ENCODE measurements at places on chromosomes 1 and 21.

DNA sequence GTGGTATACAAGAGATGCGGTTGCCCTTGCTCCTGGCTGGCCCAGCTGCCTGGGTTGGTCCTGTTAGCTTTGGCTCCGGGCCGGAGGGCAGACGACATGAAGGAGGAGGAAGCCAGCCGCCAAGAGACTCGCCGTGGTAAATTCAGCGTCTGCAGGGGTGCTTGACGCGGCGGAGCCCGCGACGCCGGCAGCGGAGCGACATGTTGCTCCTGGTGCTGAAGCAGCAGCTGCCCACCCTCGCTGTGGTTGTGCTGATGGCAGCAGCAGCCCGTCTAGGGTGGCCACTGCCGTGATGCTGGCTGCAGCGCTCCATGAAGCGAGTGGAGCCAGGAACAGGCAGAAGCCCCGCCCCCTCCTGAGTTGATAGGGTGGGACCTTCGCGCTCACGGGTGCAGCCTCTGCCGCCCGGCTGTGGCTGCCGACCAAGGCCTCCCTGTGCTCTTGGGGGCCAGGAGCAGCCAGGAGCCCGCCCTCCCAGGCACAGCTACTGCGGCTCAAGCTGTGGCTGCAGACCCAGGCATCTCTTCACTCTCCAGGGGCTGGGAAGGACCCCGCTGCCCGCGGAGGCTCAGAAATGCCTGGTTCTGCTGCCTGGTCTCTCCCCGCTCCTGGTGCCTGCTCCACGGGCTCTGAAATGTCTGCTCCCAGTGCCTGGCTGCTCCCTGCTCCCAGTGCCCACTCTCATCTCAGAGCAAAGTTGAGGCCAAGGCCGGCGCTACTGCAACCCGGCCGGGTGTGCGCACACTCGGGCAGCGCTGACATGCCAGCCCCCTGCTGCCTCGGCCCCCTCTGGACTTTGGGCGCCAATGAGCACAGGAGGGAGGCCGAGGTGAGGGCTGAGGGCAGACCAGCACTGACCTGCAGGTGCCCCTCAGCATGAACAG is 4.4 kb upstream of the ZNF692 start:
- H3K27me3 ChIP-seq: no peaks in the 10 kb centered on the region
- no peaks in the 10 kb centered on the region for H3K36me3 ChIP-seq
- H3K4me1 ChIP-seq: peaks cover 19% of the 10 kb centered on the region

- no peak overlapping the region for H3K4me3 ChIP-seq
- no peak overlapping the region for H3K27ac ChIP-seq
- H3K4me1 ChIP-seq: no peaks in the 10 kb centered on the region
- no peak for DNase-seq
- no peaks in the 10 kb centered on the region for H3K36me3 ChIP-seq
Observed at GRCh38 chr1:47763591-47764171, 233.5 kb downstream of the TRABD2B start.

- no peak for DNase-seq
- no peak overlapping the region for H3K4me3 ChIP-seq
- no peaks in the 10 kb centered on the region for H3K36me3 ChIP-seq
- no peaks in the 10 kb centered on the region for H3K27me3 ChIP-seq
Observed at GRCh38 chr1:18332576-18332975, 148.2 kb upstream of the KLHDC7A start.

- H3K36me3 ChIP-seq: no peaks in the 10 kb centered on the region
- no peak overlapping the region for H3K27ac ChIP-seq
- no peaks in the 10 kb centered on the region for H3K27me3 ChIP-seq
- no peak overlapping the region for H3K4me3 ChIP-seq
- no peak for DNase-seq
- H3K4me1 ChIP-seq: no peaks in the 10 kb centered on the region
Observed at GRCh38 chr1:30194046-30194619, 529.3 kb downstream of the MATN1 start.

GRCh38 chr1:58981392-58981791 is 197.5 kb upstream of the JUN start:
- no peak for DNase-seq
- H3K4me1 ChIP-seq: peaks cover 13% of the 10 kb centered on the region
- no peak overlapping the region for H3K4me3 ChIP-seq

DNA sequence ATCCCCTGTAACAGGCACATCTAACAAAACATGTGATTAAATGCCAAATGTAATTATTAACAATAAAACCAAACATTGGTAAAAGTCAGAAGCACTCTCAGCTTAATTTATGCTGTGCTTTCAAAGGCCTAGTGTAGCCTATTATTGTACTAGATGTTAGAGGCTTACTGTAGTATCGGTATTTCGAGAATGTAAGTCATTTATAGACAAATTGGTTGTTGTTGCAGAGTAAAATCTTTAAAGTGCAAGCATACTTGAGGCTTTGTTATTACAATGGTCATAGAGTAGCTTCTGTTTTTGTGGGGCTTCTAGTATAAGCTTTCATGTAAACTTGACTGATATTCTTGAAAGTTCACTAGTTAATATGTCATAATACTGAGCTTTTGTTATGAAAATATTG is 965.8 kb downstream of the PLA2G4A start:
- DNase-seq: no peak
- H3K4me3 ChIP-seq: no peak overlapping the region
- H3K27me3 ChIP-seq: no peaks in the 10 kb centered on the region
- H3K4me1 ChIP-seq: no peaks in the 10 kb centered on the region
- no peak overlapping the region for H3K27ac ChIP-seq
- H3K36me3 ChIP-seq: no peaks in the 10 kb centered on the region

- no peaks in the 10 kb centered on the region for H3K27me3 ChIP-seq
- no peak for DNase-seq
- peaks cover 11% of the 10 kb centered on the region for H3K4me1 ChIP-seq
- H3K36me3 ChIP-seq: no peaks in the 10 kb centered on the region
- no peak overlapping the region for H3K4me3 ChIP-seq
- peak overlapping the region; percentile 65 for H3K27ac ChIP-seq
Observed at GRCh38 chr1:218462587-218462986, 117.5 kb downstream of the TGFB2 start.

DNA sequence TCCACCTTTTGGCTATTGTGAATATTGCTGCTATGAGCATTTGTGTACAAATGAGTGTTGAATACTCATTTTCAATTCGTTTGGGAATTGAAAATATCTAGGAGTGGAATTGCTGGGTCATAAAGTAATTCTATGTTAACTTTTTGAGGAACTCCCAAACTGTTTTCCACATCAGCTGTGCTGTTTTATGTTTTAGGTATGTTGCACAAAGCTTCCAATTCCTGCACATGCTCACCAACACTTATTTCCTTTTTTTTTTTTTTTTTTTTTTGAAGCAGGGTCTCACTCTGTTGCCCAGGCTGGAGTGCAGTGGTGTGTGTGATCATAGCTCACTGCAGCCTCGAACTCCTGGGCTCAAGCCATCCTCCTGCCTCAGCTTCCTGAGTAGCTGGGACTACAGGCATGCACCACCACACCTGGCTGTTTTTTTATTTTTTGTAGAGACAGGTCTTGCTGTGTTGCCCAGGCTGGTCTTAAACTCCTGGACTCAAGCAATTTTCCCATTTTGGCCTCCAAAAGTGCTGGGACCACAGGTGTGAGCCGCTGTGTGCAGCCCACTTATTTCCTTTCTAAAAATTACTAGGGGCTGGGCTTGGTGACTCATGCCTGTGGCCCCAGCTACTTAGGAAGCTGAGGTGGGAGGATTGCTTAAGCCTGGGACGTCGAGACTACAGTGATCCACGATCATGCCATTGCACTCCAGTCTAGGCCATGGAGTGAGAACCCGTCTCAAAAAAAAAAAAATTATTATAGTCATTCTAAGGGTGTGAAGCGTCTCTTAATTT is 33.4 kb downstream of the TMCC2 start:
- no peaks in the 10 kb centered on the region for H3K27me3 ChIP-seq
- no peak overlapping the region for H3K4me3 ChIP-seq
- no peaks in the 10 kb centered on the region for H3K4me1 ChIP-seq
- DNase-seq: no peak
- H3K36me3 ChIP-seq: no peaks in the 10 kb centered on the region
- no peak overlapping the region for H3K27ac ChIP-seq

- H3K27me3 ChIP-seq: no peaks in the 10 kb centered on the region
- H3K4me1 ChIP-seq: no peaks in the 10 kb centered on the region
- no peaks in the 10 kb centered on the region for H3K36me3 ChIP-seq
- no peak overlapping the region for H3K4me3 ChIP-seq
- DNase-seq: no peak
Observed at GRCh38 chr1:29473161-29473855, 237.0 kb downstream of the PTPRU start.

DNA sequence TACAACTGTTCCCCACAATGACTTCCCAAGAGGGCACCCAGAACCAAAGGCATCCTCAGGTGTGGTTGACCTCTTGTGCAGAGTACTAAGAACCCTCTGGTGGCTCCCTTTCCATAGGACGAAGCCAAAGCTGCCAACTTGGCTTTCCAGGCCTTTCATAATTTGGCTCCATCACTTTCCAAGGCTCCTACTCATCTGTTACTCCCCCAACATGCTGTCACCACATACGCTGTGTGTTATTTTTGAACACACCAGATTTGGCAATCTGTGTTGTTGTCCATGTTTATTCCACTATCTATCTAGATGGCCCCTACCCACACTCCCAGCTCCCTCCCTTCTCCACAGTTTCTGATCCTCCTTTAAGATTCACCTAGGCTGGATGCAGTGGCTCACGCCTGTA is 10.2 kb upstream of the NKAIN1 start:
- no peak overlapping the region for H3K4me3 ChIP-seq
- no peak overlapping the region for H3K27ac ChIP-seq
- no peaks in the 10 kb centered on the region for H3K27me3 ChIP-seq
- no peaks in the 10 kb centered on the region for H3K36me3 ChIP-seq

Measured in thyroid gland (tissue), 4 donors.